ENCODE measurements at places on chromosomes 1 and 21.
A peak's percentile ranks its signal among the peaks of the same experiment; 100 is the strongest.

DNA sequence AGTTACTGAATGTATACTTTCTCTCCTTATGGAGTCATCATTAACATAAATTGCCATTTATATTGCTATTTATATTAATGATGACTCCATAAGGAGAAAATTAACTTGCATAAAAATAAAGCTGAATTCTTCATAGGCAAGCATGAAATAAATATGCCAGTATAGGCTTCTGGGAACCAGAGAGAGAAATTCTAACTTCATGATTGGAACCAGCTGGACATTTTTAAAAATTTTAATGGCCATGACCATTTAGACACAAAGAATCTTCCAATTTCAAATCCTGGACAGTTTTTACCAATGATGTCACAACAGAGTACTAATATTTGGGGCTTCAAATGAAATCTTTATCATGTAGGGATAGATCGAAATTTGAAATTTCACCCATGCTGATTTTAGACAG lies 268.7 kb downstream of the PTGER3 start:
- DNase-seq = no peak

DNA sequence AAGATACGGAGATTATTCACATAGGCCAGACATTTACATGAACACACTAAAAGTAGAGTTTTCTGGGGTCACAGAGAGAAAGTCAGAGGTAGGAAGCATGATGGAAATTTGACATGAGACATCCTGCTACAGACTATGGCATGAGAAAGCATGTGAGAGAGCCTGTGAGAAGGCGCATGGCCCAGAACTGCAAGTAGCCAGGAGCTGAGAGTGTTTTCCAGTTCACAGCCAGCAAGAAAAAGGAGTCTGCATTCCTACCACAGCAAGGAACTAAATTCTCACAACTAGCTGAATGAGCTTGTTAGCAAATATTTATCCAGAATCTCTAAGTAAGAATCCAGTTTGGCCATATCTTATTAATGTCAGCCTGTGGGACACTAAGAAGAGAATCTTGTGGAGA lies 673.3 kb downstream of the BRINP3 start:
- DNase-seq = no peak

DNA sequence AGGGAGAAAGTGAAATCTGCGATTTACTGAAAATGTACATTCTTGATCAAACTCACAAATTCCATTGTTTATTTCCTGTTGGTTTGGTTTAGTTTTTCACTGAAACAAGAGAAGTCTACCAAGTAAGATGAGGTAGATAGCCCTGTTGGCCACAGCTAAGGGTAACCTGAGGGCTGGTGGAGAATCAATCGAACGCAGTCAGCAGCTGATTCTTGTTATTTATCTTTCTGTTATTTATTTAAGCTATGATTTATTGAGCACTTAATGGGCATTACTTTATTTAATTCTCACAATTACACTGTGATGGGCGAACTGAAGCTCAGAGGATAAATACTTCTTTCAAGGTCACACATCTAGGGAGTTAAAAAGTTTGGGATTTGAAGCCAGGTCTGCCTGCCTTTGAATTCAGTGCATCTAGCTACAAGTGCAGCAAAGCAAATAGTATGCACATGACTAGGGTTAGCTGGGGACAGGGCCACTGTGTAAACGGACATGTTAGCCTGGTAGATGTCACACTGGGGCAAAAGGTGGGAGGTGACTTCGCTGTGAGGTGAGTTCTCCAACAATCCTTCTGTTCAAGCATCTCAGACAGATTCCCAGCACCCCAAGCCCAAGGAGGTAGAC lies 106.5 kb upstream of the GADD45A start:
- no peak for DNase-seq

GRCh38 chr1:8348777-8349472 lies 31.0 kb downstream of the SLC45A1 start:
- DNase-seq = peak; percentile 34

- DNase-seq = no peak
Measured at GRCh38 chr1:243496187-243496646, 240.4 kb downstream of the SDCCAG8 start.

GRCh38 chr1:109628540-109629321 lies 9.1 kb downstream of the AMPD2 start:
- peak; percentile 95 for DNase-seq

GRCh38 chr1:104322131-104322530 lies 572.4 kb downstream of the AMY1C start:
- DNase-seq = no peak

DNA sequence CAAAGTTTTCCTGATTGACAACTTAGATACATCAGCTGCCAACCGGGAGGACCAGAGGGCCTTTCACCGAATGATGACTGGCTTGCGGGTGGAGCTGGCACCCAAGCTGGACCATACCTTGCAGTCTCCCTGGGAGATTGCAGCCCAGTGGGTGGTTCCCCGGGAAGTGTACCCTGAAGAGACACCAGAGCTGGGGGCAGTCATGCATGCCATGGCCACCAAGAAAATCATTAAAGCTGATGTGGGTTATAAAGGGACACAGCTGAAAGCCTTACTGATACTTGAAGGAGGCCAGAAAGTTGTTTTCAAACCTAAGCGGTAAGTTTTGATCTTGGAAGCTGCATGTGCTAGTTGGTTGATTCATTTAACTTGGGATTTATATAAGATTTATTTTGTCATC lies 18.2 kb downstream of the FAM20B start:
- DNase-seq = no peak

GRCh38 chr1:4090556-4090955 lies 190.5 kb upstream of the C1orf174 start:
- no peak for DNase-seq

DNA sequence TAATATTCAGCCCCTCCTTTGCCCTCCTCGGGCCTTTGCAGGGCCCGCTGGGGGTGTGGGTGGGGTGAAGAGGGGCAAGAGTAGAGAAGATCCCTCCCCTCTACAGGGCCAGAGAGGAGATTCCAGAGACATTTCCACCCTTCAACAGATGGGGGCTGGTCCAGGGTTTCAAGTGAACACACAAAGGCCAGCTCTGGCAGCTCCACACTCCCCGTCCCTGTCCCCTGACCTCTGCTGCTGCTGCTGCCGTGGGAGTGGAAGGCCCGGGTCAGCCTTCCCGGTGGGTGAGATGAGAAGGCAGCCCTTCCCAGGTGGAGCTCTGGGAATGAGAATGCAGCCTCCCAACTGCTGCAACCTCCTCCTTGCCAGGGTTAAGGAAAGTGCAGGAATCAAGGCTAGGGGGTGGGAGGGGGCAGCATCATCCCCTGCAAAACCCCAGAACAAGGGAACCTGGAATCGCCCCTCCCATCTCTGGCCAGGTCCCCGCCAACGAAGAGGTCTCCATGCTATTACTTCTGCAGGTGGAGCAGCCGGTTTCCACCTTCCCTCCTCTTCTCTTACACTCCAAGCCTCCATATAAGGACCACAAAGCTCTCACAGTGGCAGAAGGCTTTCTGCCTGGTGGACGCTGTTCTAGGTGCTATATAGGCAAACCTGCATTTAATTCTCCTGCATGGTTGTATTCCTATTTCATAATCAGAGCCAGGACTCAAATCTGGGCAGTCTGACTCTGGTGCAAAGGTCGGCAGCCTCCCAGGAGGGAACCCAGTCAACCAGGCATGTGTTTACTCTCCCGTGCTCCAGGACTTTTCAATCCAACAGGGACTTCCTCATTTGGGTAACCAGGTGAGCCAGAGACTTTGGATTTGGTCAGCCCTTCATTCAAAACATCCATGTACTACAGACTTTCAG lies 22.9 kb upstream of the ARHGEF10L start:
- no peak for DNase-seq

GRCh38 chr1:225612287-225612686 lies 40.6 kb downstream of the ENAH start:
- no peak for DNase-seq

GRCh38 chr1:119679223-119679622 lies 31.2 kb upstream of the ZNF697 start:
- no peak for DNase-seq

DNA sequence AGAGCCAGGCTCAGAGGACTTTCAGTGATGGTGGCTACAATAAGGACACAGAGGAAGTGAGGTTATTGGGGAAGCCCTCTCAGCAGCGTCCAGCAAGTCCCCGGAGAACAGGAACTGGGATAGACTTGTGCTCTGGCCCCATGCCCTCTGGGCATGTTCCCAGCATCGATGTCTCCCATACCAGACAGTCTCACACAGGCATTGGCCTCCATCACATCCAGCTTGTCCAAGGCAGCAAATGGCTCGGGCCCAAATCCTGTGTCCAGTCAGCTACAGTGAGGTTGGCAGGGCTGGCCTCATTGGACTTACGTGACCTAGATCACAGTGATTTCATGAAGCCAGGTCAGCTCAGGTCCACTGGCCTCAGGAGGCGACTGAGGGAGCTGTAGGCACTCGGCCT lies 19.6 kb upstream of the TMEM54 start:
- no peak for DNase-seq

- no peak for DNase-seq
Measured at GRCh38 chr1:4512636-4513035, 141.8 kb upstream of the AJAP1 start.

- peak; percentile 99 for DNase-seq
Measured at GRCh38 chr1:181073638-181074037, 14.9 kb upstream of the IER5 start.

DNA sequence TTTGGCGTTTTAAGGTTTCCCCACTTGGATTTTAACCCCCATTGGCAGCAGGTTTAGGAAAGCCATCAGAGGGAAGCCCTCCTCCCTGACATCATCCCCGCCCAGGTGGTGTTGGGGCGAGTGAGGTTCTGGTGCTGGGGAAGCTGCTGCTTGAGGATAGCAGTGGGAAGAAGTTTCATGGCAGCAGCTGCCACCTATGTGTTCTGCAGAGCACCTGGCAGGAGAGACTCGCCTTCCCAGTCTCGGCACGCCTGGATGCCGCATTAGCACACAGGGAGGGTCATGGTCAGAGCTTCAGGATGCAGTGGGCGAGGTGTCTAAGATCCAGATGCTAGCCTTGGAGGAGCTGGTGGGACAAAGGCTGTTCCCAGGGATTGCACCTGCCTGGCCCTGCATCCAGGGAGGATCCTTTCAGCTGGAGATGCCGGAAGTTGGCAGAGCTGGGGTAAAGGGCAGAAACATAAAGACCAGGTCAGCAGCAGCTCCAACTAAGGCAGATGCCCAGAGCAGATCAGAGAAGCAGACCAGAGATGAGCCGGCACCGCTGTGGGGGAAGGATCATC lies 33.9 kb downstream of the ABCG1 start:
- no peak for DNase-seq

DNA sequence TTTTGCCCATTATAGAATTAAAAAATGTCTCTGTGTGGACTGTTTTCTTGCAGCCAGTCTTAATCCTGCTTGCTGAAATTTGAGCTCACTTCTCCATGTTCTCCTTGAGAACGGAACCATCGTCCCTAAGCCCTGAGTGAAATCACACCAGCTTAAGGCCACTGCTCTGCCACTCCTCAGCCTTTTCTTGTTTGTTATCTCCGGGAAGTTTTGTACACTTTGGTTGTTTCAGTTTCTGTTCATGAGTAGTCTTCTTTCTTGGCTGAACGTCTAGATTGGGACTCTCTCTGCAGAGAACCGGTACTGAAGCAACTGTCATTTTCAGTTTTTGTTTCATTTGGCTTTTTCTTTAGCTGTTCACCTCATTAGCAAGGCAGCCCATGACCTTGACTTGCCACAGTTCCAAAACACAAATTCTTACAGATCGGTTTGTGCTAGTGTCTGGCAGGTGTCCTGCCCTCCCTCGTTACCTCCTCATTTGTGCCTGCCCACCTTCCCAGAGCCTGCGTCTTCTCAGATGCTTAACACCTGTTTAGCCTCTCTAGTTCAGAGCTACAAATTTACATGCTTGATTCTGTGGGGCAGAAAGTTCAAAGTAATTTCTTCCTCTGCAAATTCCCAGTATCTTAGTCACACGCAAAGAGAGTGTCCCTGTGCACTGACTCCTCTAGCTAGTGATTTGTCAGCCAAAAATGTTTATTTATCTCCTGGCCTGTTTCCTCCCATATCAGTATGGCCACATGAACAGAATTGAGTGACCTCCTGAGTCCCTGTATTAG lies 12.4 kb downstream of the PSEN2 start:
- no peak for DNase-seq

GRCh38 chr1:23546897-23547584 lies 12.3 kb downstream of the ID3 start:
- no peak for DNase-seq

- DNase-seq = peak; percentile 36
Measured at GRCh38 chr1:39575191-39576015, 1.2 kb downstream of the PABPC4 start.

GRCh38 chr1:87182611-87183010 lies 146.1 kb upstream of the LMO4 start:
- DNase-seq = peak; percentile 88

DNA sequence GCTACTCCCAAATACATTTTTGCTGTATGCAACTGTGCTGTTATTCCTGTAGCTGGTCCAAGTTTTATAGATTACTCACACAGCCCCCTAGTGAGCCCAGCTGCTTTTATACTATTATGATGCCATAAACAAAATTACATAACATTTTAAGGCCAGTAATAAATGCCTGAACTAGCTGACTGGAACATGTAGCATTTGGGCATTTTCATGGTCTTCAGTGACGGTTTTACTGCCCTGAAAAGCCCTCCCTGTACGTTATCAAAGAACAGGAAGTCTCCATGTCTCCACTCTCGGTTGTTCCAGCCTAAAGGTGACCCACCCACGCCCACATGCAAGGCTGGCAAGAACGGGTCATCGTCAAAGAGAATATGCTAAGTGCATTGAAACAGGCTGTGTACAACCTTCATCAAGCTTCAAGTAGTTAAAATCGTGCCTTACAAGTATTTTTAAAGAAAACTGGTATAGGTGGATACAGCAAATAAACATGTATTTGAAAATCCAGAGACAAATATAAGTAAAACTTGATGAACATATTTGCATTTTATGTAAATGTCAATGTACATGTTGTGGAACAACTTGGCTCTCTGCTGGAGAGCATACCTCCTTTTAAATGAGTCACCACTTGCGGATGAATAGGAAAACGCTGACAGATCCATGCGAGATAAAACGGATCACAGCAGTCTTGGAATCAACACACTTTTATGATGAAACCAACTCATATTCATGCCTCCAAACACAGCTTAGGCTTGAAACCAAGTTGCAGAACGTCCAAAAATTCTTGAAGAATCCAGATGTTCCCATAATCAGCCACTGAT lies 520.5 kb downstream of the SMYD3 start:
- peak; percentile 69 for DNase-seq

- DNase-seq = no peak
Measured at GRCh38 chr1:26019641-26020315, 1.8 kb upstream of the EXTL1 start.

DNA sequence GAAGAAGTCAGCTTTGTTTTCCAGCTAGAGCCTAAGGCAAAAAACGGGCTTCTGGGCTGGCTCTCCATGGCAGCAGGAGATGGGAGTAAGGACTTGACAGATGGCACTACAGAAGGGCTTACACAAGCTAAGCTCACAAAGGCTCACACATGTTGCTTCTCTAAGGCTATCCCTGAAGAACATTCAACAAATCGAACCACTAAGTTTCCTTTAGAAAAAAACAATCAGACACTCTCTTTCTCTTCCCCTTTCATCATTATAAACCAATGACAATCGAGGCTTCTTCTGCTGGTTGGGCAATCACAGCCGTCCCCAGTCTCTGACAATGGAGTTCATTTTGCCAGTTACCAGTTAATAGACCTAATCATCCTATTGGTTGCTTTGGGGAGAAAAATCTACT lies 40.5 kb downstream of the TRIT1 start:
- no peak for DNase-seq

GRCh38 chr1:119308130-119308700 lies 60.4 kb upstream of the HAO2 start:
- DNase-seq = no peak
